ENCODE measurements at places on chromosomes 1 and 21. TPM values are rescaled to one million over a fixed set of nuclear protein-coding genes. Genes with fewer than 3 reads are reported as not detected.

GRCh38 chr1:200558866-200559459 is 61.6 kb downstream of the KIF14 start:
- DNase-seq = no peak

GRCh38 chr1:59504276-59504675 is 207.4 kb downstream of the FGGY start:
- no peak for DNase-seq

The WNT4 gene
- total RNA-seq = not detected

DNA sequence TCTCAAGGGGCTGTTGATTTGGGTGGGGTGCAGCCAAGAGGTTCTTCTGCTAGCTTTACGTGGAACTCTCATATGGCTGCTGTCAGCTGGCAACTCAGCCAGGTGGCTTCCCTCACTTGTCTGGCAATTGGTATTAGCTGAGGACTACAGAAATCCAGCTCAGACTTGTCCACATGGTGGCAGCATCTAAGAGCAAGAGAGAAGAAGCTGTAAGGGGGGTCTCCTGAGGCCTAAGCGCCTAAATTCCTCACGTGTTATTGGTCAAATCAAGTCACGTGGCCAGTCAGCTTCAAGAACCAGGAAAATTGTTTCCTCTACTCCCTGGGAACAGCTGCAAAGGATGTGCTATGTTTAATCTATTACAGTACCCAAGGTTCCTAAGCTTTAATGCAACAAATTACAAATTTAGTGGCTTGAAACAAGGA is 4.2 kb upstream of the DYRK3 start:
- peak; percentile 73 for DNase-seq

The OR4F16 gene
- total RNA-seq = not detected

DNA sequence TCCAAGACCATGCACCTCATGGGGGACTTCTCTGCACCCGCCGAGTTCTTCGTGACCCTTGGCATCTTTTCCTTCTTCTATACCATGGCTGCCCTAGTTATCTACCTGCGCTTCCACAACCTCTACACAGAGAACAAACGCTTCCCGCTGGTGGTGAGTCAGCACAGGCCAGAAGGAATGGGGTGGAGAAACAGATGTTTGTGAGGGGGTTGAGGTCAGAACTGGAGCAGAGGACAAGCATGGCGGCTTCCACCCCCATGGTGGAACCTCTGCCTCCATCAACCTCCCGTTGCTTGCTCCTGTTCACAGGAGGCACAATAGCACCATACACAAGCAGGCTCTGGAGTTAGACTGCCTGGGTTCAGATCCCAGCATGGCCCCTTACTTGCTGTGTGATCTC is 6.9 kb upstream of the ATXN7L2 start:
- DNase-seq = no peak

DNA sequence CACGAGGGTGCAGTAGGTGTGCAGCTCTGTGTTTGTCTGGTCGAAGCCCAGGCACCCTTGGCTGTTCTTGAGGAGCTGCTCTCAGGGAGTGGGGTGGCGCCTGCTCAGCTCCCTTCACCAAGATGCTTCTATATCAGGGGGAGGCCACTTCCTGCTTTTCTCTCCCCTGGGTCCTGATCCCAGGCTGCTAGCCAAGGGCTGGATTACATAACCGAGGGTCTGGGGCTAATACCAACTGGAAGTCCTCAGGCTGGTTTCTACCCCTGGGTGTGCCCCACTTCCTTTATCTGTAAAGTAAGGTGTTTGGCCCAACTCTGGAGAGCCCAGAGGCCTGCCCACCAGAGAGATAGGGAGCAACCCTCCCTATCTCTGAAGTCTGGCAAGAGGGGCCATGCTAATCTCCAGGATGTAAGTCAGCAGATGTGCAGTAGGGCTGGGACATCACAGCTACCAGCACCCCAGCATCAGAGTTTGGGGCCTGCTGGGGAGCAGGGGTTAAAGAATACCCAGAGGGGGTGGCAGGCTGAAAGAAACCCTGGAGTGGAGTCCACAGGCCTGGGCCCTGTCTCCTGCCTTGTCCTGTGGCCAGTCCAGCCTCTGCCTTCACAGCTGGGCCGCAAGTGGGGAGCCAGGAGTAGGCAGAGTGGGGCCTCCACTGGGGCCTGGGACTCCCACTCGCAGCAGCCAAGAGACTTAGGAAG is 2.1 kb downstream of the SELENBP1 start:
- no peak for DNase-seq

The TMPRSS2 gene
- not detected for total RNA-seq

DNA sequence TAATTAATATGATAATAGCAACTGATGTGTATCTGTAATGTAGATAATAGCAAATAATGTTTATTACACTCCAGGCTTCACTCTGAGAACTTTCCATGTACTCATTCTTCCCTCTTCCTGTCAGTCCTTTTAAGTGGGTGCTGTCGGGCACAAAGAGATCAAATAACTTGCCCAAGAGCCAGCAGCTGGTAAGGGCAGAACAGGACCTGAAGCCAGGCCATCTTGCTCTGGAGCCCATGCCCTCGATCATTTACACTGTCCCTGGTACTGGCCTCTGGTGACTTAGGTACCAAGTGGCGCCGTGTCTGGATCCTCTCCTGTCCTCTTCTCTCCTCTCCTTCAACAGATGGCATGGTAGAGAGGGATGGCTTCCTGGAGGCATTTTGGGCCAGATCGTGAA is 97.2 kb downstream of the VPS13D start:
- no peak for DNase-seq

DNA sequence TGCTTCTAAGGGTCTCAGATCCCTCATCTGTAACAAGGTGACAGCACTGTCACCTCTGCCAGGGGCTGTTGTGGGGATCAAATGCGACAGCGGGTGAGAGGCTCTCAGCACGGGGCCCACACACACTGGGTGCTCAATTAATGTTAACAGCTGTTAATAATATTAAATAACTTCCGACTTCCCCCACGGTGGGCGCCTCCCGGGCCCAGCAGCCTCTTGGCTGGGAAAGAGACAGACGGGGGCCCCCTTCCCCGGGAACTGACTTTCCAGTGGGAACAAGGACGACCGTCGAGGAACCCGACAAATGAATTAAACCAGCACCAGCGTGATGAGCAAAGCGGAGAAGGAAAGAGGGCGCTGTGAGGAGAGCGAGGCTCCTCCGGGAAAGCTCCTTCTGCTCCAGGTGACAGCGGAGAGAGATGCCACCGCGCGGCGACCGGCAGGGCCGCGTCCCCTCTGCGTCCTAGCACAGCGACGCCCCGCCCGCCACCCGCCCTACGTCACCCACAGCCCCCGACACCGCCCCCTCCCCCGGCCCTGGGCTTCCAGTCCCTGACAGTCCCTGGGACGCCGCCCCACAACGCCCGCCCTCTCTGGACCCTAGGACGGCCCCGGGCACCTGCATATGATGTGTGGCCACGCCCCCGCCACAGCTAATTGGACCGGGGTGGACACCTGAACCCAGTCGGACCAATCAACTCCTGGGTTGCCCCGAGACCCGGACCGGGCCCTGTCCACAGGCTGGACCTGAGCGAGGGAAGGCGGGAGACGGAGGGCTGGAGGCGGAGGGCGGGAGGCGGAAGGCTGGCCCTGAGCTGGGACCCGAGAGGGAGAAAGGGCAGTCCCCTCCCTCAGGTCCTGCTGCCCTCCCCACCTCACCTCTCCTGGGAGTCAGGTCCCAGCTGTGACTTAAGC is 38.2 kb downstream of the MATN1 start:
- no peak for DNase-seq

- DNase-seq = no peak
Measured at GRCh38 chr1:156961709-156962108, 41.3 kb downstream of the LRRC71 start.

- no peak for DNase-seq
Measured at GRCh38 chr1:50783286-50783685, 176.8 kb downstream of the FAF1 start.

DNA sequence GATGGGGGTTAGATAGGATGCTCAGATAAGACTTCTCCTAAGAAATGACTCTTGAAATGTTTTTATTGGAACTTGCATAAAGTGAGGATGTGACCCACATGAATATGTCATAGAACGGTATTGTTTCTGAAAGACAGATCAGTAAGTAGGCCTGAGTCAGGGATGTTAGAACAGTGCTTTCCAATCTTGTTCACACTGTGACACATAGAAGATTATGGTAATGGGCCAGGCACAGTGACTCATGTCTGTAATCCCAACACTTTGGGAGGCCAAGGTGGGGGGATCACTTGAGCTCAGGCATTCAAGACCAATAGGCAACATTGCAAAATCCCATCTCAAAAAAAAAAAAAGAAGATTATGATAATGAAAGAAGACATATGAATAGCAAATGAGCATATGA is 32.9 kb downstream of the FMO4 start:
- no peak for DNase-seq

GRCh38 chr1:232271991-232272589 is 357.8 kb downstream of the SIPA1L2 start:
- DNase-seq = no peak

The ATP1A4 gene
- total RNA-seq = not detected

- no peak for DNase-seq
Measured at GRCh38 chr21:46187814-46188213, 3.6 kb upstream of the SPATC1L start.

DNA sequence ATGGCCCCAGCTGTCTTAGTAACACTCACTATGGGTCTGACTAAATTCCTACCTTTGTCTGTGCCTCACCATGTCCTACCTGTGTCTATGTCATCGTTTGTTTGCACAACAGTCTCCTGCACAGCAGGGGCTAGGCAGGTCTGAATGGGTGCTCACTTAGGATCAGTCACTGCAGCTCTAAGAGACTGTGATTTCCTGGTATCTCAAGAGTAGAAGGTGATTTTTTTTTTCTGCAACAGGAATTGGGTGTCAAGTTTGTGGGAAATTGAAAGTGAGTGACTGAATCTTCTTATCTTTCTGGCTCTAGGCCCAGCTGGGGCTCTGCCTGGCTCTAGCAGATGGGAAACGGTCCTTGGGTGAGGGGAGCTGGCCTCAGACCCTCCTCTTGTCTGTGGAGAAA is 46.4 kb upstream of the TRABD2B start:
- DNase-seq = no peak

The C1QTNF12 gene
- total RNA-seq = 0.26 TPM

The CENPS gene
- 15.0 TPM for total RNA-seq

The PSRC1 gene
- 67.0 TPM for total RNA-seq

GRCh38 chr1:11925938-11926292 is 312 bp downstream of the KIAA2013 start:
- DNase-seq = no peak

- DNase-seq = no peak
Measured at GRCh38 chr21:42666023-42666747, 12.8 kb downstream of the PDE9A start.

GRCh38 chr1:44826375-44827196 is 16.5 kb downstream of the PTCH2 start:
- no peak for DNase-seq

DNA sequence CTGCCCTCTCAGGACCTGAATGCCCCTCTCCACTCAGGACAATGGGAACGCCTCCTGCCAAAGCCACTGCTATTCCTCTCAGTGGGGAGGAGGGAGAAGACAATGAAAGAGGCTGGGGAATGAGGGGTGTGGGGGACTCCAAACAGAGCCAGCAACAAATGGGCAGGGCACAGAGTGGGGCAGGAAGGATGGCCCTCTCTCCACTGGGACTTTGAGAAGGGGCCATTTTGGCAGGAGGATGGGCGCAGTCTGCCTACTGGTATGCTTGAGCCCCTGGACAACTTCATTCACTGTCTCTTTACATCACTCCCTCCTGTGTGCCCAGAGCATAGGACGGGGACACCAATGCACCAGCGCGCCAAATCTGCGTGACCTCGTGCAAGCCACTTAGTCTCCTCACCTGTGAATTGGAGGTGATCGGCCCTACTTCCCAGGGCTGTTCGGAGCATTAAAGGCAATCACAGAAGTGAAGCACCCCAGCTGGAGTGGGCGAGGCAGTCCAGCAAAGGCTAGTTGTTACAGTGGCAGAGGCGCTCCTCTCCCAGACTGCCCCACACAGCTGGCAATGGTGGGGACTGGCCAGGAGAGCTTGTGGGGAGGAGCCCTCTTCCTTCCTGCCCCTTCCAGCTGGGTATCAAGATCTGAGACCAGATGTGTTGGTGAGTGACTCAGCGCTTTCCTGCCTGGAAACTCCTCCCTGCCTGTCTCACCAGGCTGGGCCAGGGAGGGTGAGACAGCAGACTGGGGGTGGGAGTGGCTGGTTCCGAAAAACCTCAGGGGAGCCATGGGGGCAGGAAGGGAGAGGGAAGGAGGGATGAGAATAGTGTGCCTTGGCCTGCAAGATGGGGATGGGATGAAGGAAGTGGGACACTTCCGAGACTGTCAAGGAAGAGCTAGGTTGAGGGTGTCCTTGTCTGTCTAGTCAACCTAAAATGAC is 22.4 kb upstream of the SYNC start:
- DNase-seq = peak; percentile 96

DNA sequence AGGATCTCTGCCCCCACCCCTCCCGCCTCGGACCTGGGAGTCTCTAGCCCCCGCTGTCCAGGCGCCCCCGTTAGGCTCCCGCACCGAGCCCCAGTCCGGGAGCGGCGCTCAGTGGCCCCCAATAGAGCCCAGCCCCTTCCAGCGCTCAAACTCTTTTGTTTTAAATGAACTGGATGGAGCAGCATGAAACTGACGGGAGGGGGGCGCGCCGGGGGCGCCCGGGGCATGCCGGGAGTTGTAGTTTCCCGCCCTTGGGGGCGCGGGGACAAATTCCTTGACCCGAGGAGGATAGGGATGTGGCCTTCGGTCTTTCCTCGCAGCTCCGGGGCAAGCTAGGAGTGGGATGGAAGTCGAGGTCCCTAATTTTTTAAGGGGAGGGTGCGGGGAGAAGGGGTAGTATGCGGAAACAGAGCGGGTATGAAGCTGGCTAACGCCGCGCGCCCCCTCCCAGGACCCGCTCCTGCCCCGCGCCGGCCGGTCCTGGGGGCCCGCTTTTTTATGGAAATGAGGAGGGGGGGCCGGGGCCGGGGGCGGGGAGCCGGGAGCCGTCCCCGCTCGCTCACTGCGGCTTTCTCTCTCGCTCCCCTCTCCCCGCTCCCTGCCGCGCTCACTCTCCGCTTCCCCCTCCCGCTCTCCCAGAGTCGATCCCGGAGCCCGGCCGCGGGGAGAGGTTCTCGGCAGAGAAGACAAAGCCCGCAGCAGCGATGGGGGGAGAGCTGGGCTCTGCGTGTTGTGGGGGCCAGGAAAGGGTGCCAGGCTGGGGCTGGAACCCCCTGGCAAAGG is at the start of gene MEX3A:
Gene MEX3A, minus strand, starts transcription at position 157 of the 783 bp plus-strand sequence. CDS start 467 bp downstream, outside the sequence.
- peak; percentile 83 for DNase-seq

GRCh38 chr1:201750120-201750519 is 78.8 kb upstream of the IPO9 start:
- no peak for DNase-seq

DNA sequence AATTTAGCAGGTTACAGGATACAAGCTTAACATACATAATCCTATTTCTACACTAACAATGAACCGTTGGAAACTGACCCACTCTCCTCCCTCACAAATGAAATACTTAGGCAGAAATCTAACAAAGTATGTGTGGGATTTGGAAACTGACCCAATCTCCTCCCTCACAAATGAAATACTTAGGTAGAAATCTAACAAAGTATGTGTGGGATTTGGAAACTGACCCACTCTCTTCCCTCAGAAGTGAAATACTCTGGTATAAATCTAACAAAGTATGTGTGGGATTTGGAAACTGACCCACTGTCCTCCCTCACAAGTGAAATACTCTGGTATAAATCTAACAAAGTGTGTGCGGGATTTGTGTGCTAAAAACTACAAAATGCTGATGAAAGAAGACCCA is 60.3 kb downstream of the TRAF5 start:
- DNase-seq = no peak

The ADAMTS4 gene
- 3.6 TPM for total RNA-seq

Measured in MG63 (cell line).